ENCODE measurements at places on chromosomes 12 and 14.

DNA sequence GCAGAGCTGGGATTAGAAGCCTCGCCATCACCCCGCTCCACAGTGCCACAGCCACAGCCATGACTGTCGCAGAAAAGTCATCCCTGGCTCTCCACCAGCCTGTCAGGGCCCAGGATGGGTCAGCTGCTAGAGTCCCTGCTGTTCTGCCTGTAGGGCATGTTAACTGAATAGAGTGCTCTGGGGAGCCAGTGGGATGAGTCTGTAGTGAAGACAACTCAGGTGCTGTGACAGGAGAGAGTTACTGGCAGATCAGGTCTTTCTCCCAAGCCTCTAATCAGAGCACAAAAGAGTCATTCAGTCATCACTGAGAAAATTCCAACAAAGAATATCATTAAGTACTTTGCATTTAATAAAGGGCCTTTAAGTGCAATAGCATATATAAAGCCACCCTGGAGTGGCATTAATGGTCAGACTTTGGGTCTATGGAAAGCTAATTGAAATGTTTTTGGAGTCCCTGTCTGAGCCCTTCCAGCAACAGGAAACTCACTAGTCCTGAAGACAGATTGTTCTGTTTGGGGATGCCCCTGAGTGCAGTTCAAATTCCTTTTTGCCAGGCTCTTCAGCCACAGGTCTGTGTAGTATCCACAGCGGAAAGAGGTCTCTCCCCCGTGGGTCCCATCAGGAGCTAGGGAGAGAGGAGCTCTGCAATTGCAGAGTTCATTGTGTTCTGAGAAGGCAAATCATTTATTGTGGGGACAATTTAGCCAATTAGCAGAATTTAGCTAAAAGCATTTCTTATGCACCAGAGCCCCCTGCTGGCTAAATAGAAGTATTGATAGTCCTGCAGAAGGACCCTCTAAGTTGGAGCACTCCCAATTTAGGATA, 45.2 kb upstream of the C14orf132 start:
- no peak for DNase-seq

- no peak for DNase-seq
Measured at GRCh38 chr14:64000749-64001148, 147.9 kb downstream of the SYNE2 start.

DNA sequence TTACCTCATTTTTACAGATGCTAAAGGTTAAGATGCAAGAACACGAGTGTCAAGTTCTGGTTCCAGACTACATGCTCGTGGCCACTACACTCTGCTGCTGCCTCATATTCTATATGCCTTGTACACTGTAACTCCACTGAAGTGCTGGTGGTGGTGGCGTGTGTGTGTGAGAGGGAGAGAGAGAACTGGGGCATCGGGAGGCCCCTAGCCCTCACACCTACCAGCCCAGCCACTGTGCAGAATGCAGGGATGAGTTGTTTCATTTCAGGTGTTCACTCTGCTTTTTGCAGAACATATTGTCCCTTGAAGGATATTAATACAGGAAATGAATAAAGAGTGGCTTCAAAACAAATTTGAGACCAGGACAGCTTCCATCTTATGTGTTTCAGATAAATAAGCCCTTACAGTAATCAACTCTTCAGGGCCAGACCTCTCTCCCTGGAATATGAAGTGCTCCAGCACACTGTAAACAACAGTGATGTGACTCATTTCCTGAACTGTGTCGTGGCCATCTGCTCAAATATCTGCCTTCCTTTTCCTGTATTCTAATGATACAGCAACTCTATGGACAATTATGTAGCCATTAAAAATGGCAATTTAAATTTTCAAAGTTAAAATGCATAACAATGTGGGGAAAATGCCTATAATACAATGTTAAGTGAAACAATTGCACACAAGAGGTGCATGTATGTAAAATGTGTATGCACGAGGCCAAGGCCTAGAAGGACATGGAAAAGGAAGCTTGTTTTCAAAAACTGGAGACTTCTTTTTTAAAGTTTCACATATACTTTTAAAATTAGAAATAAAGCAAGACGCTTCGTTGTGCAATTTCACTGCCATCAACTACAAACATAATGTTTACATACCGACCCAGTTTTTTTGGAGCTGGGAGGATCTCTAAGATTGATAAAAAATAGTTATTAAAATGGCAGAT, 215.4 kb downstream of the PELI2 start:
- DNase-seq = no peak

DNA sequence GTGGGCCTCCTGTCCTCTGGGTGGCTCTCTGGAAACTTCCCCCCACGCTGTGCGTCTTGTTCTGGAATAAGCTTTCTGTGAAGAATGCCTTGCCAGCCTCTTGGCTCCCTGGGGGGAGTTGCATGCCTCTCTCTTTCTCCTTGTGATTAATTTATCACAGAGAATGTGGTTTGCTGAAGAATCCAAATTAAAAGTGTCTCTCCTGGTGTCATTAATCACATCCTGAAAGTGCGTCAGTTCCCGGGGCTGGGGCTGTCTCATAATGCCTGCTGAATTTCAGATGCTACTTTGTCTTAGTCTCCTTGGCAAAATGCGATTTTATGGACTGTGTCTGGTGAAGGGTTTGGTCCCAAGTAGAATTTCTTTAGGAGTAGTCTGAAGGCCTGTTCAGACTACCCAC, 787.7 kb upstream of the TMEM132C start:
- no peak for DNase-seq

DNA sequence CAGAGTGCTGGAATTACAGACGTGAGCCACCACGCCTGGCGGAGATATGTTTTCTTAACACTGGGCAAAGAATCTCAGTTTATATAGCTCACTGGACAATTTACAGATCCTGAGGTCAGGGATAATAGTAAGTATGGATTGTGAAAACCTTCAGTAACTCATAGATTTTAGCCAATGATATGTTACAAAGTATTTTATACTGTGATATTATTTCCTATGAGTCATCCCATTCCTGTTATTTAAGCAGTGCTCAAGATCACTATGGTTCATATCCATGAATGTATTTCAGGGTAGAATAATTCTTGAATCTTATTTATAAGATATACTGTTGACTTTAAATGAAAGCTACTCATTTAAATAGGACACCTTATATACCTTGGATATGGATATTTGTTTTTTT, 107.2 kb downstream of the RAD51B start:
- no peak for DNase-seq

DNA sequence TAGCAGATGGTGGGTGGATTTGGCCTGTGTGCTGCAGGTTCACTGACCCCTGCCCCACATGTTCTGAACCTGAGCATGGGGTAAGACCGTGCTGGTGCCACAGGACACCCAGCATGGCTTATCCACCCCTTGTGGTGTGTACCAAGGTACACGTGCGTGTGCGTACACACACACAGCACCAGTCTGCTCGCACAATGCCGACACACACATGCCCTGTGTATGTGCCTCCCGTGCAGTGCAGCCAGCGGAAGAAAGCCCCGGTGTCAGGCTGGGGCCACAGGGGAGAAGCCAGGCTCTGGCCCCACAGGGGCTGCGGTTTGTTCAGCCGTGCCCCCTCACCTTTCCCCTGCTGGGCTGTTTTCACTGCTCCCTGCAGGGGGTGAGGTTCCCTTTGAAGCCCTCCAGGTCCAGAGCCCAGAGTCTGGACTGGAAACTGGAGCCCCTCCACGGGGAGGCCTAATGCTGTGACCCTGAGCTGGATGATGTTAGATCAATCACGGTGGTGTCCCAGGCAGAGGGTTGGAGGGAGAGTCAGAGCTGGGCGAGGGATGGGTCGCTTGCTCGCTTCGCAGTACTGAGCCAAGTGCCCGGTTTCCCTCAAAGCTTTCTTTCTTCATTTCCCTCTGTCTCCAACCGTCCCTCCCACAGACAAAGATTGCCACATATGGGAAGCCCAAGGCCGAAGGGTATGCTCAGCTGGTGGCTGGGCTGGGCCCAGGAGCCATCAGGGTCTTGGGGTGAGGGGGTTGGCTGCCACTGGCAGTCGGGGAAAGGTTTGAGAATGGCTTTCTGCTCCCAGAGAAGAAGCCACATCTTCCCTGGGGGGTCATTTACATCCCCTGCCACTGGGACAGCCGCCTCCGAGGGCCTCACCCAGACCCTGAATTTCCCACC, 6.2 kb downstream of the DTX1 start:
- no peak for DNase-seq

DNA sequence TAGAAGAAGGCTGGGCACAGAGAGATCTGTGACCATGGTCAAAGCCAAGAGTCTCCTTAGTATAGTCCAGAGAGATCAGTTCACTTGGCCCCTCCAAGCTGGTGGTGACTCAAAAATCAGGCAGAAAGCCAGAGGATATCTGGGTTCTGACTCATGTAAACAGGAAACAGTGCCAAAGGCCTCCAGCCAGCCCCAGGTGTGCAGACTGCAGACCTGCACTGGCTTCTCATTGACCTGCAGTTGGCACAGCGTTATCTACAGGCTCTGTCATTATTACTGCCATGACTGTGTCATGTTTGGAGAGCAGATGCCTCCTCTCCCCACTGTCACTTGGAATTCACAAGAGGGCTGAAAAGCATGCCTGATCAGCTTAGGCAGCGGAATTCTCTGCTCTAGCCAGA, 295.7 kb upstream of the PRKD1 start:
- peak; percentile 17 for DNase-seq

DNA sequence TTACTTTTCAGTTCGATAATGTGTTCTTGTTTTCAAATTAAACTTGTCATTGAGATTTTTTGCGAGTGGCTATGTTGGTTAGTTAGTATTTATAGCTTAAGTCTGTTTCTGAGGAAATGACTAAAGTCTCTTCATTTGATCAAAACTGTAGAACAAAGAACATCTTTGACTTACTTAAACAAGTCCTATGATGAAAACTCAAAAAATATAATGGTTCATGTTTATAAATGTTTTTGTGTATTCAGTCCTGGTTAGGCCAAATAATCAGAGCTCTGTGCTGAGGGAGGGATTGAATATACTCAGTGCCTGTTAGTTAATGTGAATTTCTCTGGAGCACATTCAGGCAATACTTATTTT, 51.7 kb downstream of the PPFIBP1 start:
- no peak for DNase-seq

DNA sequence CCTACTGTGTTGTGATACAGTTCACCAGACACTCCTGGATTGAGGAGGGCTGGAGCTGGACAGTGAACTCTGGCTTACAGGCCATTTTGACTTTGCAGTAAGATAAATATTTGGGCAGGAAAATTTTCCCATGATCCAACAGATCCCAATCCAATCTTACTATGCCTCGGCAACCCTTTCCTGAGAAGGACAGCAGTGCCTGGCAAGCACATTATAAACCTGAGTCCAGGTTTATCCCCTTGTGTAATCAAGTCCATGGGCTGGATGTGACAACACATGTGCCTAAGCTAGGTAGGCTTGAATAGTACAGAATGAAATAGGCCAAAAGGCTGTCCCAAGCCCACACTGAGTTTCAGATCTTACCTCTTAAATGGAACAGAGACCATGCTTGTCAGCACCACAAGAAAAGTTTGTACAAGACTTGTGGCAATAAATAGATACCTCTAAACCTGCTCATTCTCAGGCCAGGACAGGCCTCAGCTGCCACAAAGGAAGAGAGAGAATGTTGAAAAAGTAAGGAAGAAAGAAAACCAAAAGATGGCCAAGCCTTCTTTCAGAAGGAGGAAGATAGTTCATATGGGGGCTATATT, 34.9 kb downstream of the CREBL2 start:
- DNase-seq = no peak

DNA sequence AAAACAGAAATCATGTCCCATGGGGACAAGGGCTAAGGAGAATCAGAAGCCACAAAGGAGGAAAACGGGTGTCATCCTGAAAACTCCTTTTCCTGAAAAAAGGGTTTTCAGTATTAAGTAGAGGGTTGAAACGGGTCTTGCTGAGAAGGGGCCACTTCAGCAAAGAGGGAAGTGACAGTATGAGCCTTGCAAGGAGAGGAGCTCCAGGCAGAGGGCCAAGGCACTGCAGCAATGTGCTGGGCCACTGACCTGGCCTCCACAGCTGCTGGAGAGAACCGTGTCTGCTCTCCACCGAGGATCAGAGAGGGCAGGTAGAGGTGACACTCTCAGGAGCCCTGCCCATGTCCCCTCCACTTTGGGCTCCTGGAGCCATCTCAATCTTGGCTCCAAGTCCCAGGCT, 103.3 kb downstream of the NCOR2 start:
- no peak for DNase-seq

DNA sequence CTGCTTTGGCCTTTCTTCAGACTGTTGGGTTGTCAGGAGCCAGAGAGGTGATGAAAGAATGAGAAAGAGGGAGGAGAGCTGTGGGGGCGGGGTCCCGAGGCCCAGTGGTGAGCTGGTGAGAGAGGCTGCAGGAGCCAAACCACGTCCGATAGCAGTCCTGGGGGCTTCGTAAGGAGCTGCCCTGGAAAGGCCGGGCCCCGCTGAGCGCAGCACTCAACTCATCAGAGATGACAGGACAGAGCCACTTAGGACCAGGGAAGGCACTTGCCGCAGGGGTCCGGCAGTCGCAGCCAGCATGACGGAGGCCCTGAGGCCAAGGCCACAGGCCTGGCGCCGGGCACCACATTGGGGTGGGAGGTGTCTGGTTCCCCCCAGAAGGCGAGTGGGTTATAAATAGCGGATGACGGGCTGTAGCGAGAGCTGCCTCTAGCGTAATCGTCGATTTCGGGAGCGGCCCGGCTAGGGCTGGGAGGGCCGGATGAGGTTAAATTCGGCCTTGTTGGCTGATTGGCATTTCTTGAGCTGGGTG, 179.0 kb downstream of the TSPAN9 start:
- DNase-seq = no peak

GRCh38 chr12:126447346-126447745, 1382.1 kb downstream of the AACS start:
- DNase-seq = no peak

GRCh38 chr12:109432842-109433304, 44.2 kb downstream of the KCTD10 start:
- no peak for DNase-seq

GRCh38 chr12:76449993-76450392, 101.8 kb upstream of the BBS10 start:
- DNase-seq = no peak

DNA sequence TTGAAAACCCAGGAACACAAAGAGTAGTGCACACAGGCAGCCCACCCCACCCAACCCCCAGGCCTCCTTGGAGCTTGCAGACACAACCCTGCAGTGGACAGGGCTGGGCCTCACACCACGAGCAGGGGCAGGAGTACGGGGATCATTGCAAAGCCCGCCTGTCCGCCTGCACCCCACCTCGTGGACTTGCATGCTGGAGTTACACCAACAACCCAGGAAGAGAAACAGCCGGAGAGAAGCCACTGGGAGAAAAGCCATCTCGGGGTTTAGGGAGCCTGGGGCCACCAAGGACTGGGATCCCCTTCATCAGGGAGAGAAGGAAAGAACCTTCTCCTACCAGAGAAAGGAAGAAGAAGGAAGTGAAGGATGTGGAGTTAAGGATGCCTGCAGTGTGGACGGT, 8.2 kb downstream of the KRT84 start:
- DNase-seq = no peak

- DNase-seq = no peak
Measured at GRCh38 chr12:49882248-49882850, 21.4 kb downstream of the FAIM2 start.

GRCh38 chr12:107822356-107822755, 47.9 kb downstream of the ASCL4 start:
- DNase-seq = no peak

DNA sequence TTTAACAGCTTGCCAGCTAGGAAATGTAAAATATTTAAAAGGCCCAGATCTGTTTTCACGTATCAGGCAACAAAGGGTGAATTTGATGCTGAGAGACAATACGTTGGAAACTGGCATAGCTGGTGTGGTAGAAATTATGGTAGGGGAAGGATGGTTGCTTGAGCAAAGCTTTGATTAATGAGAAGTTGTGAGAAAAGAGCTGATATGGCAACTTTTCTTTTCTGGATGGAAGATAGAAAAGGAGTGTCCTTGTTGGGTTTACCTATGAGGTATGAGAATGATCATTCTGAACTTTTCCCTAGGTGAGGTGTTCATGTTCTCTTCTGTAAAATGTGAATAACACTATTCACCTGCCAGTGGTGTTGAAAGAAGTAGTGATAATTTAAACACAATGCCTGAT, 34.2 kb downstream of the ZNF641 start:
- DNase-seq = no peak

All from occipital lobe (tissue), 3 donors.